ENCODE measurements at places on chromosomes 16 and 17.
A peak's percentile ranks its signal among the peaks of the same experiment; 100 is the strongest.

- no peak for DNase-seq
These were observed 113.3 kb downstream of the XYLT1 start for GRCh38 chr16:17357307-17358062.

DNA sequence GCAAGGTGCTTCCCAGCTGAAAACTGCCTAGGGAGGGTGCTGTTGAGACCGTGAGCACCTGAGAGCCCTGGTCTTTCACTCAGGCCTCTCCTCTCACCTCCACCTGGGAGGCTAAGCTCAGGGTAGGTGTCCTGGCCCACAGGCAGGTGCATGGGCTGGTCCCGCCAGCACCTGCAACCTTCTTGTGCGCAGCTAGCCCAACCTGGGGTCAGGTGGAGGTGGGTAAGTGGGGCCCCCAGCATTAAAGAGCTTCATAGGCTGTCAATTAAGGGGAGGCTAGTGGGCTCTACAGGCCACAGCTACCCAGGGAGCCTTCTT is 8.7 kb downstream of the ADCY7 start:
- no peak for DNase-seq

DNA sequence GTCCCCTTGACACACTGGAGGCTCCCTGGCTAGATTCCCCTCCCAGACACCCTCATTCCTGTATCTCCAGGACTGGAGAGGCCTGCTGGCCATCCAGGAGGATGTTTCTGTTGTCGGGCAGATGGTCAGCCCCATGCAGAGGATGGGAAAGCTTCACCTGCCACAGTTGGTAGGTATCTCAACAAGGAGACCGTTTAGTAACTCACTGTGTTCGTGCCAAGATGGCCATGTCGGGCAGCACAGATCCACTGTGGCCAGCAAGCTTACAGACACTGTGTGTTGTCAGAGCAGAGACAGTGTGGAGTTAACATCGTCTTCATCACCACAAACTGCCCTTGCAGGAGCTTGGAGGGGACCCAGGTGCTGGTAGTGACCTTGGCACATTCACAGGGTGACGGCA is 390.9 kb downstream of the SEC14L1 start:
- DNase-seq = no peak

DNA sequence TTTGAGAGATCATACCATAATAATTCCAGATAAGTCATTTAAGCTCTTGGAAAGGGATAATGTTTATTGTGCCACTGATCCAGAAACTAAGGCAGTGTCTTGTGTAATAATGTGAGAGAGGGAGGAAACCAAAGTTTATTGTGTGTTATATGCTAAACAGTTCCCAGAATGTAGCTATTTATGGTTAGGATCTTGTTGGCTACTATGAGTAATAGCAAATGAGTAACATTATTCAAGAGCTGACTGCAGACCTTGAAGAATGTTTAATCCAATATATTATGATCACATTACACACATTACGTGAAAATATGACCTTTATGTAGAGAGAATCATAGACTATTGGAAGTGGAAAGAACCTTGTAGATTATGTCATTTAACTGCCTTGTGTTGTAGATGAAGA is 139.5 kb downstream of the BCAS3 start:
- no peak for DNase-seq

DNA sequence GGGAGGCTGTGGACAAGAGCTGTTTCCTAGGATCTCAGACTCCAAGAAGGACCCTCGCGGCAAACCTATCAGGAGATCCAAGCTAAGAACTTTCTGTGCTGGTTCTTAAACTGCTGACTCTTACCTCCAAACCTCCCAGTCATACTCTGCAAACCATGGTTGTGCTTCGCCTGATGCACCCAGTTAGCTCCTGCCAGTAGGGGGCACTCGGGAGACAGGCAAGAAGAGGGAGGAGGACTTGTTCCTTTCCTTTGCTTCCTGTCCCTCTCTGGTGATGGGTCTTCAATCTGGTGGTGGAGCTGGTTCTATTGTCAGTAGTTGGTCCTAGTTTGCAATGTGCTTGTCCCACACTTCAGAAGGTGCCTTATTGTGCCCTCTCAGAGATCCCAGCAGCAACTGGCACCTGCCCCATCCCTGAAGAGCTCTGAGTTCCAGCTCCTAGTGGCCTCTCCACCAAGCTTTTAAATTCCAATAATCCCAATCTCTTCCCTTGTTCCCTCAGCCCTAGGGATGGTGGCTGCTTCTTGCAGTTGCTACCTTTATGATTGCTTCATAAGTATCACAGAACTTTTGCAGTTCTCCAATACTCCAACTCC is 113.5 kb upstream of the RPL38 start:
- DNase-seq = peak; percentile 14

GRCh38 chr17:38605411-38605840 is 326 bp downstream of the SRCIN1 start:
- no peak for DNase-seq

DNA sequence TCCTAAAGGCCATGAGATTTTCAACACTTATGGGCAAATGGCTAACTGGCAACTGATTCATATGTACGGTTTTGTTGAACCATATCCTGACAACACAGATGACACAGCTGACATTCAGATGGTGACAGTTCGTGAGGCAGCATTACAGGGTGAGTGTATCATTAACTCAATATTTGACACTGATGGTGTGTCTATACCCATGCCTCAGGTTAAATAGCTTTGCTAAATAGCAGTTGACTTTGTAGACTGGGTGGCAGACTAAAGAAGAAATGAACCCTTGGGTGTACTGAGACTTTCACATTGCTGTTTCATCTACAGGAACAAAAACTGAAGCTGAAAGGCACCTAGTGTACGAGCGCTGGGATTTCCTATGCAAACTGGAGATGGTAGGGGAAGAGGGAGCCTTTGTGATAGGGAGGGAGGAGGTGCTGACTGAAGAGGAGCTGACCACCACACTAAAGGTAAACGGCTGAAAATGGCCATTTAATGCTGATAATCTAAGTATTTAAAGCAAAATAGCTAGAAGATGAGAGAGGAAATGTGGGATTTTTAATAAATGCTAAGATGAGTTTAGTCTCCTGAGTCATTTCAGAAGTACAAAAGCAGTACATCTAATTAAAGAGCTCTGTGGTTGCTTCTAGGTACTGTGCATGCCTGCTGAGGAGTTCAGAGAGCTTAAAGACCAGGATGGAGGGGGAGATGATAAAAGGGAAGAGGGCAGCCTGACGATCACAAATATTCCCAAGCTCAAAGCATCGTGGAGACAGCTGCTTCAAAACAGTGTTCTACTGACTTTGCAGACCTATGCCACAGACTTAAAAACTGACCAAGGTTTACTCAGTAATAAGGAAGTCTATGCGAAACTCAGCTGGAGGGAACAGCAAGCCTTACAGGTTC is 3.0 kb downstream of the SETD6 start:
- DNase-seq = no peak

DNA sequence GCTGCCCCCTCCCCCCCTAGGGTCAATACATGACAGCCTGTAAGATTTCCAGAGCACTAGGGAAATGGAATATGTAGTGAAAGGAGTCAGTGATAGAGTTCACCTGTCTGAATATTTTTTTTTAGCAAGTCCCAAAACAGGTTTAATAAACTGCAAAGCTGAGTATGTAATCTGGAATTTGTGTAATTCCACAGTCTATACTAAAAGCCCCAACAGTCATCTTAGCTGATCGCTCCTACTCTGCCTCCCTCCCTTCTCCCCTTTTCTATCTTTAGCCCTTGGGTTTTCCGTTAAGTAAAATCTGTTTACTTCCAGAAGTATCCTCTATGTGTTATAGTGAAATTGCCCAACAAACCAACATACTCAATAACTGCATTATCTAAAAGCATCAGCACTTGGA is 3.5 kb downstream of the CDH13 start:
- DNase-seq = no peak

DNA sequence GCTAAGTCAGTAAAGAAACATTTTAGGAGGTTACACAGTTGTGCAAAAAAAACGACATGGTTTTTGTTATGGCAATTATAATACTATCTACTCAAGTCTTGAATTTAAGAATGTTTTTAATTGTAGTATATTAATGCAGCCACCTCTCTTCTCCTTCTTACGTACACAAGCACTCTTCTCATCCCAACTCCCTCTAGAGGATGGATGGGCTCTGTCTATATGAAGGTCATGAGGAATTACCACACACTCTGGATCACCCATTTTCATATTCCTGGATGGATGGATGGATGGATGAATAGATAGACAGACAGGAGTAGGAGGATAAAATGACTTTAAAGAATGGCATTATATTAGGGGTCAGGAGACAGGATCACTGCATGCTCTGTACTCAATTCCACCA is 120.0 kb downstream of the PHKB start:
- DNase-seq = no peak

DNA sequence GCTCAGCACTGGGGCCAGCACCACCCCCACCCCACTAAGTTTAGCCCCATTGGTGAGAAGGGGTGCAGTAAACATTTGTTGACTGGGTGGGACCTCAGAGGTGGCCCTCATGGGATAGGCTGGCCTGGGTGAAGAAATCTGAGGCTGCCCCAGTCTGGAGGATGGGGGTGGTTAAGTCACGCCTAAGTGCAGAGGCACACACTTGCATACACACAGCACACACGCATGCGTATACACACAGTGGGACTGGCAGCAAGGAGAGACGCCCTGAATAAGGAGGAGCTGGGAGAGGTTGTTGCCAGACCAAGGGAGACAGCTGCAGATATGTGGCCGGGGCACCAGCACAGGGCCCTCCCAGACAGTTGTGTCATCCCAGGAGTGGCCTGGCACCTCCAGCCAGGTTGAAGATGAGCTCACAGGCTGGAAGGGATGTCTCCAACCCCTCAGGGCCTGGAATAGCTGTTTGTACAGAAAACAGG is 3.0 kb upstream of the BCAR1 start:
- no peak for DNase-seq
